ENCODE measurements at places on chromosomes 7 and 10. TPM values are rescaled to one million over a fixed set of nuclear protein-coding genes. Genes with fewer than 3 reads are reported as not detected.

GRCh38 chr10:126227762-126228134 lies 160.5 kb downstream of the ADAM12 start:
- no peak for DNase-seq

DNA sequence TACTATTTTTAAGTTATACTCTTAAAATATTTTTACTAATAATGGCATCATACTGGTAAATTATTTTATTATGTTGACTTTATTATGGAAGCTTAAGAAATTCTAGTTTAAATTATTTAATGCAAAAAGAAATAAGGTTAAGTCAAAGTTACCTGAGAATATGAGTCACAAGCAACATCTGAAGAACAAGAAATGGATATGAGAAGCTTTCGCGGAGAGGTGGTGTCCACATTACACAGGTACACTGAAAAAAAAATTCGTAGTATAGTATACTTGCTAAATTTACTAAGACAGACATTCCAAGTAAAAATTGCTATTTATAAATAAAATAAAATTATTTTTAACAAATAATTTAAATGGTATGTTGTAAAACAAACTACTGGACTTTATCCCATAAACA lies 143.8 kb downstream of the AVL9 start:
- no peak for DNase-seq

DNA sequence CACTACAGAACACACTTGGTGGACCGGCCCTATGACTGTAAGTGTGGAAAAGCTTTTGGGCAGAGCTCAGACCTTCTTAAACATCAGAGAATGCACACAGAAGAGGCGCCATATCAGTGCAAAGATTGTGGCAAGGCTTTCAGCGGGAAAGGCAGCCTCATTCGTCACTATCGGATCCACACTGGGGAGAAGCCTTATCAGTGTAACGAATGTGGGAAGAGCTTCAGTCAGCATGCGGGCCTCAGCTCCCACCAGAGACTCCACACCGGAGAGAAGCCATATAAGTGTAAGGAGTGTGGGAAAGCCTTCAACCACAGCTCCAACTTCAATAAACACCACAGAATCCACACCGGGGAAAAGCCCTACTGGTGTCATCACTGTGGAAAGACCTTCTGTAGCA lies 14.6 kb downstream of the ZSCAN21 start:
- DNase-seq: no peak

GRCh38 chr10:57218382-57218781 lies 857.3 kb upstream of the ZWINT start:
- DNase-seq: no peak

DNA sequence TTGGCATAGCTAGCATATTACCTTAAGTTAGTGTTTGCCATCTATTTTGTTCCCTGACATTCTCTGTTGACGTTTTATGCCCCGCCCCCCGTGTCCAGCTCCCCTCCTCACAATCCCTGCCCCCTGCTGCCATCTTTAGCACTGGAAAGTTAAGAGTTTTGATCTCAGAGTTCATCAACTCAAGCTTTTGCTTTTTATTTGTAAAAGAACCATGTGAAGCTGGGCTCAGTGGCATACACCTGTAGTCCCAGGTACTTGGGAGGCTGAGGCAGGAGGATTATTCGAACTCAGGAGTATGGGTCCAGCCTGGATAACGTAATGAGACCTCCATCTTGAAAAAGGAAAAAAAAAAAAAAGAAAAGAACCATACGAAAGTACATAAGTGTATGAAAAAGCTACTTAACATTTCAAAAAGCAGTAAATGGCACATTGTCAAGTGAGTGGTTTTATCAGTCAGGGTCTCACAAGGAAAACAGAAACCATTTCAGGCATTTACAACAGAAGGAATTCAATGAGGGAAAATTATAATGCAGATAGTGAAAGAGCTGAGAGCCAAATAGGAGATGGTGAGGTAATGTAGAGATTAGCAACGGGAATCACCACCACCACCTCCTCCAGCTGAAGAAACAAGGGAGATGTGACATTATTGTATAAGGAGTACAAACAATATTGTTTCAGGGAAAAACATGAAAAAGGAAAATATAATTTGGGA lies 64.9 kb downstream of the MCU start:
- peak; percentile 53 for DNase-seq

DNA sequence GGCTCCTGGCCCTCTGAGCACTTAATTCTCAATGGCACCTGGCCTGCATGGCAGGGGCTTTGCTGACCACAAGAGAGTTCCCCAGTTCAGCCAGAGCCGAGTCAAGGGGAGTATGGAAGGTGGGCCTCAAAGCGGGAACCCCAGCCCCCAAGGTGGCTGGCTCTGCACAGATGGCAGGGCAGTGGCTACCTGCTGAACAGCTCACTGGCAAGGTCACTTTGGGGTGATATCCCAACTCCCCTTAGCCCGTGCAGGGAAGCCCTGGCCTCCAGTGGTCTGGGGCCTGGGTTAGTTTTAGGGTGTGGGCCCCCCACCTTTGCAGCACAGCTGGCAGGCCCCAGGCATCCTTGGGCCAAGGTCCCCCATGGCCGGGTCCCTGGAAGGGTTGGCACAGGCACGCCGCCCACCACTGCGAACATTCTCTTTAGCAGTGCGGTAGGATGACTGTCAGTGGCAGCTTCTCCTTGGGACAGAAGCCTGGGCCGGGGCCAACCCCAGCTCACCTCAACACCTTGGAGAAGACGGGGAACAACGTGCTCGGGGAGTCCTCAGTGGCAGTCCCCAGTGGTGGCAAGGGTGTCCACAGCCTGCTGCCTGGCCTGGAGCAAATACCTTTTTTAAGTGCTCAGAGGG lies 36.8 kb downstream of the PPIF start:
- no peak for DNase-seq

DNA sequence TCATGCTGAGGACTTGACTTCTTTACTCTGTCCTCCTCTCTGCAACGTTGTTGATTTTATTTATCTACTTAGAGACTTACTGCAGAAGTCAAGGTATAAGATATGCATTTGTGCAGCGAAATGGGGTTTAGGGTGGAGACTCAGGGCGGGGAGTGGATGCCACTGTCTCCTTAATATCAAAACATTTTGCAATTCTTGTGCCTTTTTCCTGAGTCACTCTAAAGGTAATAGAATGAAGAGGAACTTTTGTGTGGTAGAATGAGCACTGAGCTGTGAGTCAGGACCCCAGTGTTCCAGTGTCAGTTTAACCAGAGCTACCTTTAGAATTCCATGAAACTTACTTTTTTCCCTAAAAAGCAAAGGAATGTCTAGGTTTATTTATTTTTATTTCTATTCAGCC lies 78.2 kb downstream of the VTI1A start:
- no peak for DNase-seq

DNA sequence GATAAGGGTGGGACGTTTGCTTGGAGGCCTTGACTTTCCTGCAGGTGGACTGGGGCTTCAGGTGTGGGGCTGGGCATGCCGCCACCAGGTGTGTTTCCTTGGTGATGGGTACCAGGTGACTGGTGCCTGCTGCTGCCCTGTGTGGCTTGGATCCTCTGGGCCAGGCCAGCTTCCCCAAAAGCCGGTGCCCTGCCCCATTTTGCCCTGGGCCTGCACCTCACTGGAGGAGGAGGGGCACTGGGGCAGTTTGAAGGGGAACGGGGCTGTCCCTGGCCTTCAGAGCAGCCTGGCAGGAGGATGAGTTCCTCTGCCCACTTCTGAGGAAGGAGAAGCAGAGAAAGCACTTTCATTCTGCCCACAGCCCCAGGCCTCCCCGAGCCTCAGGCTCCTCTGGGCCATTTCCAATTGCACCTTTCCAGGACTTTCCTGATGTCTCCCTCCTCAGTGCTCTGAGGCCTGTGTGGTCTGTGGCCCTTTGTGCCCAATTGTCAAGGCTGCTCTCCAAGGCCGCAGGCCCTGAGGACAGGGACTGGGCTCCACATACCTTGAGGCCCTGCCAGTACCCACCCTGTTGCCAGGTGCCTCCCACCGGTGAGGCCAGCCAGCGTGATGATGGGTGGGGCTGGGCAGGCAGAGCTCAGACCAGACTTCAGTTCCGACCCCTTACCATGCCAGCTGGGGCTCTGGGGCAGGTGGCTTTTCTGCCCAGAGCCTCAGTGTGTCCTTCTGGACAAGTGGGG lies 25.3 kb upstream of the SMARCD3 start:
- no peak for DNase-seq

DNA sequence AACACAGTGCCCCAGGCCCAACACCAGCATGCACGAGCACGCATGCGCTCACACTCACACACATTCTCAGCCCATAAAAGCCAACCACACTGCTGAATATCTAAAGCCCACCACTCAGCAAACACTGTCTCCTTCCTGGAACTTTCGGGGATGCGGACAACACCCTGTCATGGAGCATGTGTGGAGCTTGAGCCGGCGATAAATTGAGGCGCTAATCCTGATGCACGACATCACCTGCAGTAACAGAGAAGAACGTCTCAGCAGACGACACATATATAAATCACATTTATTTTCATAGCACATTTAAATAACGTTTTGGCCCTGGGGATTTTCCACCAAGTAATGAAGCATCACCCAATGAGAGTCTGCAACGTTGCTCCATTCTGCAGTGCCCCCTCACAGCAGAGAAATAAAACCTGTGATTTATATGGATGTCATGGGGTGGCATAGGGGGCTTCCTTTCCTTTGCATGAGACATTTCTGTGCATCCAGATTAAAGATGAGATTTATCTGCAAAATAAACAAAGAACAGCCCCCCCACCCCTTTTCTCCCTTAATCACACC lies 267.7 kb upstream of the NFE2L3 start:
- DNase-seq: no peak

GRCh38 chr7:148944935-148945934 lies 61.1 kb upstream of the EZH2 start:
- DNase-seq: no peak

DNA sequence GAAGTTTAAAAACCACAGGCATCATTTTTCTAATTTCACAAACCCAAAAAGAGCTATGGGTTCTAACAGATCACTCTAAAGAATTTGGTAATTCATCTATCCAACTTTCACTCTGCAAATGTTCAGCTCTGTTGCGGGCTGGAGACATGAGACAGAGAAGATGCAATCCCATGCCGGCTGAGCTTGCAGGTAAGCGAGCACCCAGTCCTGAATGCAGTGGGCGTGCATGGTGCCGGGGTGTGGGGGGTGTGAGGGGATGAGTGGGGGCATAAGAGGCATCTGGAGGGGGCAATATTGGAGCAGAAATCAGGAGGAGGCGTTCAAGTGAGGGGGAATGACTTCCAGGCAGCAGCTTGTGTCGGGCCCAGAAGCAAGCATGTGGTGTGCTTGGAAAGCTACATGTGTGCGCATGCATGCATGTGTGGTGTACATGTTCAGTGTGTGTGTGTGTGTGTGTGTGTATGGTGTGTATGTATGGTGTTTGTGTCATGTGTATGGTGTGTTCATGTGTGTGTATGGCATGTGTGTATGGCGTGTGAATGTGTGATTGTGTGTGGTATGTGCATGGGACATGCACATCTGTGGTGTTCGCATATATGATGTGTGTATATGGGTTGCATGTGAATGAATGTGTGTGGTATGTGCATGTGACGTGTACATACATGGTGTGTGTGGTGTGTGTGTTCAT lies 172.9 kb downstream of the PRKCQ start:
- no peak for DNase-seq

DNA sequence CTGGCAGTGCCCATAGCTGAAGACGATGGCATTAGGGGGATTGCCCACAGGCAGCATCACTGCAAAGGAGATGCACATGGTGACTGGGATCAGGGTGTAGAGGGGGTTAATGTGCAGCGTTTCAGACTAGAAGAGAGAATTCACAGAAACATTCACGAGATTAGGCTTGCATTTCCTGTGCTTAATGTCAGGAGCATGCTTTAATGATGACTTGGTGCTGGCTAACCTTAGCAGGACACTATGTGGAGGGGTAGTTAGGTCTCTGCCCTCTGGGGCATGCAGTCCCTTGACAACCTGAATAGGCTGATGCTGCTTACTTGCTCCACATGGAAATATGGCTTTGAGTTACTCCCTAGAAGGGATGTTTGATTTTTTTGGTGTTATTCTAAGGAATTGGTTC lies 21.8 kb downstream of the STMP1 start:
- peak; percentile 26 for DNase-seq

- no peak for DNase-seq
Observed at GRCh38 chr10:61286686-61287085, 166.5 kb downstream of the TMEM26 start.

DNA sequence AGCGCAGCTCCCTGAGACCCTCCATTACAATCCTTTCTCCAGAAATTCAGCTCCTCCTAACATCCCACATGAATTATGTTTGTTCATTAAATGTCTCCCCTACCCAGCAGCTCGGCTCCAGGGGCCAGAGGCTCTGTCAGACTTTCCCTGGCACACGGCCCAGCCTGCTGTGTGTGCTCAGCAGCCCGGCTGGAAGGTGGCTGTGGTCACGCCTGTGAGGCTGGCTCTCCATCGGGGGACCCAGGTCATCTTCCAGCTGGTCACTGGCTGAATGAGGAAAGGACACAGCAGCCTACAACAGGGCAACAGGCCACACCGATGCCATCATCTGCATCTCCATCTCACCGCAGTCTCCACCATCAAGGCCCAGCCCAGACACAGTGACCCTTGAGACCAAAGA lies 219.8 kb downstream of the MAD1L1 start:
- DNase-seq: no peak

GRCh38 chr7:17444673-17445072 lies 146.2 kb downstream of the AHR start:
- DNase-seq: peak; percentile 95

DNA sequence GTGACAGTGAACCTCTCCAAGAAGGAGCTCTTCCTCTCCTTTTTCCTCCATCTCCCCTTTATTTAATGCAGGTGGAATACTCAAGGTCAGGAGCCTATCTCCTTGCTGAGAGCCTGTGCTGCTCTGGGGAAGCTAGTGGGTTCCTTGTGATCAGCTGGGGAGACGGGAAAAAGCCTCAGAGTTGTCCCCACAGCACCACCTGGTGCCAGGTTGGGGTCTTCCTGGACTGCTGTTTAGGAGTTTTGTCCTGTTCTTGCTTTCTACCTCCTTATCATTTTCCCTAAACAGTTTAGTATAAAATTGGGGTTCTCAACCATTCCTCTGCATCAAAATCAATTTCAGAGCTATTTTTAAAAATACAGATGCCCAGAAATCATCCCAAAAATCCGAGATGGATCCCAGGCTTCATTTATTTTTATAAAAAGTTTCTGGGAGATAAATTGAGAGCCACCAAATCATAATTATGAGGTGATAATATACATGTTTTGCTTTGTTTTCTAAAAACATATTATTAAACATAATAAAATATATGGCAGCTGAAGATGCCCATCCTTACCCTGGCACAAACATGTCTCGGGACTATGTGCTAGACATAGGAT lies 44.3 kb downstream of the MACC1 start:
- DNase-seq: no peak

- no peak for DNase-seq
Observed at GRCh38 chr10:27252267-27253000, 11.8 kb upstream of the ACBD5 start.

- no peak for DNase-seq
Observed at GRCh38 chr7:103003004-103003403, 71.6 kb downstream of the FBXL13 start.

Gene LOXL4
- total RNA-seq: 0.51 TPM

Gene ACTR3C
- 4.7 TPM for total RNA-seq

Gene IQUB
- 0.13 TPM for total RNA-seq

Gene ARHGEF5
- total RNA-seq: 0.38 TPM

Gene OPN4
- total RNA-seq: not detected

Gene CCNJ
- 19.5 TPM for total RNA-seq

Gene FGFBP3
- 0.51 TPM for total RNA-seq

Gene PANK1
- 3.7 TPM for total RNA-seq
